Astrocyte of the spinal cord (primary cell): ENCODE measurements at places on chromosomes 5 and 9.

- DNase-seq: no peak
Measured at GRCh38 chr9:125932746-125933455, 185.7 kb downstream of the PBX3 start.

GRCh38 chr5:31976169-31976568 is 197.9 kb downstream of the GOLPH3 start:
- DNase-seq: no peak

DNA sequence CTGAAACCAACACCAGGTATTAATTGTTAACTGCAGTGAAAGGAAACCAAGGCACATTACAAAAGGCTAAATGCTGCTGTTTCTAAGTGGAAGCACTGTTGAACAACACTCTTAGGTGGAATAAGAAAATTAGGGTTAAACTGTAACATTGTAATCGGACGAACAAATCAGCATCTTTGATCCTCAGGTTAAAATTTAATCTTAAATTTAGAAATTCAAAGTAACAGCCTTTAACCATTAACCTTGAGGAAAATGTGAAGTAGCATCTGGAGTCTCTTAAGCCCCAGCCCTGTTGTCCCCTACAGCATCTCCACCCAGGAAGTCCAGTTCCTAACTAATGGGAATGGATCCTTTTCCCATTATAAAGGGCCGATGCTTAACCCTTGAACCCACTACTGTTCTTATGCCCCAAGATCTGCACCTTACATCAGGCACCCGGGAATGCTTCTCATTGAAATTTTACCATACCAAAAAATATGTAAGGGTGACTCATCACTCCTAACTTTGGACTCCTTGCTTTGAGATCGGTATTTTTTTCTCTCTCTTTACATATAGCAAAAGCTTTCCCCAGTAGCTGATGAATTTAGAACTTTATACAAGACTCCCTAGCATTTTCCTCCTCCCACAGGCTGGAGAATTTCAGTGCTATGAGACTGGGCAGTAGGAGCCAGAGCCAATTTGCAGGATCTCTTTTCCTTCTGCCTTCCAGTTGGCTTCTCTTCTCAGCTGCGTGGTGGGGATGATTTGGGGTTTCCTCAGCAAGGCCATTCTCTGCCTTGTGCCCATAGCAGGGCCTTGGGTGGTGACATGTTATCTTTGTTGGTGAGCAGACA is 32.0 kb upstream of the ITGA2 start:
- no peak for DNase-seq

DNA sequence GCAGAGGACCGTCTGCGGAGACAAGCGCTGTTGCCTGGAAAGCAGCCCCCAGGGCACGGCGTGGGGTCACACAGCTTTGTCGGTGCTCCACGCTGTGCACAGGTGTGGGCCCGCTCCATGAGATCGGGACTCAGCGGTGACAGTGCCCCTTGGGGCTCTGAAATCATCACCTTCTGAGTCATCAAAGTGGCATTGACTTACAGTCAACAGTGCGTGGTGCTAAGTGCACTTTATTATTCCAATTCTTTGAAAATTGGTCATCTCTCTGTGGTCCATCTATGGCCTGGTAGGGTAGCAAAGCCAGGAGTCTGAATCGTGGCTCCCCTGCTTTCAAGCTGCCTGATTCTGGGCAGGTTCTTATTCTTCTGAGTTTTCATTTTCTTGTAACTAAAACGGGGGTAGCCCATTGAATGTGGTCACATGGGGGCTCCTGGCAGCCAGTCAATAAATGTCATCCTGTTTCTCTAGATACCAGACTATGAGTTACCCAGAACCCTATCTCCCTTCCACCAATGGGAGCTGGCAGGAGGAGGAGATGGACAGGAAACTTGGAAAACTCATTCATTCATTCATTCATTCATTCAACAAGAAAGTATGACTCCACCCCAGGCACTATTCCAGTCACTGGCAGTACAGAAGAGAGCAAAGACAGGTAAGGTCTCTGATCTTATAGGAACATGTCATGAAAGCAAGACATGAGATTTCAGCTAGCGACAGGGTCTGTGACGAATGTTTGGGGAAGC is 20.3 kb upstream of the UNC5A start:
- no peak for DNase-seq

- no peak for DNase-seq
Measured at GRCh38 chr5:139898981-139899380, 103.4 kb downstream of the PSD2 start.

DNA sequence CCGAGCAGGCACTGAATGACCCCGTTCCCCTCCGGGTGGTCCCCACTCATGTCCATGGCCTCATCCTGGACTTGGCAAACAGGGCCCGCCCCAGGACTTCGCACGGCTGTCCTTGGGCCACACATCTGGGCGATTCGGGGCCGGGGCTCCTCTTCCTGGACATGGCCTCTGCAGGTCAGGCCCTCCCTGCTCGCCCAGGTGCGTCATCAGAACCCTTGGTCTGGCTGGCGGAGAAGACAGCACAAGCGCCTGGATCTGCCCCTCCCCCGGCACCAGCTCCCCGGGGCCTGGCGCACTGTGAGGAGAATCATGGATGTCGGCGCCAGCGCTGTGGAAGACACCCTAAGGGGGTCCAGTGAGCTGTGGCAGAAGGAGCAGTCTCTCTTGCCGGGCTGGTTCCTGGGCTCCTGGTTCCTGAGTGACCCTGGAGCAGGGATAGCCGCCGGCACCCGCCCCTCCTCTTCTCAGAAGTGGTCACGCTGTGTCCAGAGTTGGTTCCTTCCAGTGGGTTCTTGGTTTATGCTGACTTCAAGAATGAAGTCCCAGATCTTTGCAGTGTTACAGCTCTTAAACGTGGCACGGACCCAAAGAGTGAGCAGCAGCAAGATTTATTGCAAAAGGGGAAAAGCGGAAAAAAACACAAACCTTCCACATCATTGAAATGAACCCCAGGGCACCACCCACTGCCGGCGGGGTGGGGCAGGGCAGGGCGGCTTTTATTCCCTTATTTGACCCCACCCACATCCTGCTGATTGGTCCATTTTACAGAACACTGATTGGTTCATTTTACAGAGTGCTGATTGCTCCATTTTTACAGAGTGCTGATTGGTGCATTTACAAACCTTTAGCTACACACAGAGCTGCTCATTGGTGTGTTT is 25.9 kb upstream of the SLC12A7 start:
- DNase-seq: no peak

GRCh38 chr5:127337876-127338275 is 47.3 kb downstream of the MEGF10 start:
- DNase-seq: no peak

GRCh38 chr9:6549106-6549800 is 96.3 kb downstream of the GLDC start:
- no peak for DNase-seq
